ENCODE measurements at places on chromosomes 3 and 15. TPM values are rescaled to one million over a fixed set of nuclear protein-coding genes. Genes with fewer than 3 reads are reported as not detected.

- no peak for DNase-seq
These were observed 2.4 kb downstream of the TRPM1 start for GRCh38 chr15:31098953-31099740.

- DNase-seq = no peak
These were observed 202.4 kb upstream of the GADL1 start for GRCh38 chr3:31096661-31097395.

DNA sequence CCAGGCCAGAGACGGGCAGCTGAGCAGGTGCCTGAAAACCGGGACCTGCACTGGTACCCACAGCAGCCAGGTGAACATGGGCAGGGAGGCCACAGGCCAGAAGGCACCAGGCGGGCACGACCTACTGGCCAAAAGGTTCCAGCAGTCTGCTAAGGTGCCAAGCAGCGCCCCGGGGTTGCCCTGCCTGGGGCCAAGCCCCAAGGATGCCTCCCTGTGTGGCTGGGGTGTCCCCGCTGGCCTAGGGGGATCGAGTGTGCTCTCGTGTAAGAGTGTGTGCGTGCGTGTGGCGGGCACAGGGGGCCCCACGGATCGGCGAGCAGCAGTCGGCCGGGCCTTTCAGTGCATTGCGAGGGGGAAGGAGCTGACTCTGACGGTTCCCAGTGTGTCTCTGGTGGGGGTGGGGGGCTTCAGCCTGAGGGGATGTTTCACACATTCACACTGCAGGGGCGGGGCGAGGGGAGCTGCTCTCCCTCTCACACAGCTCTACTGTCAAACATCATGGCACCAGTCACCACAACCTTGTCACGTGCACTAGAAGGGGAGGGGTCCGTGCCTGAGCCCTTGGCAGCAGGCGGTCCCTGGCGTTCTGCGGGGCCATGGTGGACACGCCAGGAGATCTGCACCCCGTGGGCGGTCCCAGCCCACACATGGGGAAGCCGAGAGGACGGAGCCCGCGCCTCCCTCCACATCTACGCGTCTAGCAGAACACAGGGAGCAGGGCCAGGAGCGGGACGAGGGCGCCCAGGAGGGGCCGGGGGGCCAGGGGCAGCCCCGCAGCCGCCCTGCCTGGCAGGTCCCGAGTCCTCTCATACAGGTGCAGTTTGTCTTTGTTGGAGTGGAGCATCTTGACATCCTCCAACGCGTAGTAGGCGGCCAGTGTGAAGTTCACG, 44.5 kb downstream of the RGMA start:
- no peak for DNase-seq

- DNase-seq = no peak
These were observed 131.8 kb downstream of the MDFIC2 start for GRCh38 chr3:70180664-70181063.

GRCh38 chr15:60905587-60905986, 323.5 kb downstream of the RORA start:
- no peak for DNase-seq

GRCh38 chr15:94231723-94232468, 535 bp downstream of the MCTP2 start:
- DNase-seq = peak; percentile 52

GRCh38 chr3:58874248-58874741, 175.5 kb downstream of the CFAP20DC start:
- DNase-seq = peak; percentile 96

GRCh38 chr15:47129033-47129432, 588.3 kb upstream of the SEMA6D start:
- no peak for DNase-seq

- DNase-seq = no peak
These were observed 7.4 kb upstream of the DLG1 start for GRCh38 chr3:197305854-197306253.

GRCh38 chr15:36831904-36832287, 252.5 kb downstream of the CDIN1 start:
- no peak for DNase-seq

- no peak for DNase-seq
These were observed 21.9 kb downstream of the MAPKBP1 start for GRCh38 chr15:41795996-41796856.

GRCh38 chr3:29077356-29077755, 203.5 kb upstream of the RBMS3 start:
- no peak for DNase-seq

DNA sequence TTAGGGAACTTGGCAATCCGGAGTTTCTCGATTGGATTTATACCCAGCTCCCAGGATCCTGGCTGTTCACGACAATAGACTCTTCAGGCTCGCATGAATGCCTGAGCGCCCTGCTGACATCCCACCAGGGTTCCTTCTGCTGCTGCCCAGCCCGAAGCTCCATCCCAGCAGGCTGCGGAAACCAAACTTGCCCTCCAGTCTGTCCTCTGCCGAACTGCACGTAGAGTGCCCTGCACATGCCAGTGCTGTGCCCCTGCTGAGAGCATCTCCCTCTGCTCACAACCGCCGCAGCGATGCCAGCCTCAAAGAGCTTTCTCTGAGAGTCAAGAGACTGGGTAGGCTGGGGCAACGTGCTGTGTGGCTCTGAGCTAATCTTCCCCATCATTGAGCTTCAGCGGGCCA, 6.9 kb downstream of the ADAMTS7 start:
- DNase-seq = no peak

DNA sequence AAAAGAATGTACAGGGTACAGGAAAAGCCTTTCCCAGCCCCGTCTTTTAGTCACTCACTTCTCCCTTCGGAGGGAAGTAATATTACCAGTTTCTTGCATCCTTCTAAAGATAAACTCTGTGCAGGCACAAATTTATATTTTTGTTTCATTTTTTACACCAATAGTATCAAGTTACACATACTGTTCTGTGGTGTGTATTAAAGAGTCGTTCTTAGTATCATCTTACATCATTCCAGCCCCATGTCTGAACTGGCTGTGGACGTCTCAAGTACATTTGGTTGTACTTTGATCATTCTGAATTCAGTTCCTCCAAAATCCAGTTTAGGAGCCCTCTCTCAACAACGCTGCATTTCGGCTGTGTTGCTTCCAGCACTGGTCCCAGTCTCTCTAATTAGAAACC, 68.7 kb downstream of the LMLN start:
- DNase-seq = peak; percentile 46

- peak; percentile 42 for DNase-seq
These were observed 306.2 kb upstream of the DPPA4 start for GRCh38 chr3:109643590-109643989.

- DNase-seq = peak; percentile 49
These were observed 340.4 kb upstream of the KCNMB2 start for GRCh38 chr3:178195824-178196223.

- no peak for DNase-seq
These were observed 44.5 kb downstream of the CMSS1 start for GRCh38 chr3:99862208-99862607.

GRCh38 chr15:67322481-67322880, 67.9 kb downstream of the IQCH start:
- no peak for DNase-seq

- DNase-seq = no peak
These were observed 14.4 kb upstream of the GP9 start for GRCh38 chr3:129046037-129046731.

GRCh38 chr3:82595530-82595929, 834.1 kb upstream of the GBE1 start:
- DNase-seq = no peak

DNA sequence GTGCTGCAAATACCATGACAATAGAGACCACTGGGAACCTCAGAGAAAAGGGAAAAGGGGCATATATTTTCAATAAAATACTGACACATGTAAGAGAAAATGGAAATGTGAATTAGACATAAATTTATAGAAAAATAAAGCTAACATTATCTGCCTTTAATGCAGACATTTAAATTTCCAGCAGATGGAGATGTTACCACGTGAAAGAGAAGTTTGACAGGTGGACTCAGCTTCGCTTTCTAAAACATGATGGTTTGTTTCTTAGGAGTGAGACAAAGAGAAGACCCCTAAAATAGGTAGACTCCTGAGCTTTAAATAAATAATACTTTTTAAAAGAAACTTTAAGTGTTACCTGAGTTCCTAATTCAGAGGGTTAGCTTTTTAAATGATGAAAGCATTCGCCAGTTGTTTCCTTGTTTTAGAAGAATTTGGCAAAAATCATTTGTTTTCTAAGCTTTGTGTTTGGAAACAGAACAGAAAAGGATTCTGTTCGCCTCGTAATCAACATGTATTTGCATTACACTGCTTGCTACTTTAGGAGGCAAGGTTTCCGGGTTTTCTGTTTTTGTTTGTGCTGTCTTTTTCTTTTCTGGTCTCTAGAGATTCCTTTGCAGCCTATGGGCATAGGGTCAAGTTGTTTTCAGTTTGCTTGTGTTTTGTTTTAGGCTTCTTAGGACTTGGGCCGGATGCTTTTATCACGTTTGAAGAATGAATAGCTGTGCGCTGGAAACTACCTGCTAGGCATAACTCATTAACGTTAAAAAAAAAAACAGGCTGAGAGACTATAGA, 271.4 kb downstream of the THSD4 start:
- DNase-seq = no peak

DNA sequence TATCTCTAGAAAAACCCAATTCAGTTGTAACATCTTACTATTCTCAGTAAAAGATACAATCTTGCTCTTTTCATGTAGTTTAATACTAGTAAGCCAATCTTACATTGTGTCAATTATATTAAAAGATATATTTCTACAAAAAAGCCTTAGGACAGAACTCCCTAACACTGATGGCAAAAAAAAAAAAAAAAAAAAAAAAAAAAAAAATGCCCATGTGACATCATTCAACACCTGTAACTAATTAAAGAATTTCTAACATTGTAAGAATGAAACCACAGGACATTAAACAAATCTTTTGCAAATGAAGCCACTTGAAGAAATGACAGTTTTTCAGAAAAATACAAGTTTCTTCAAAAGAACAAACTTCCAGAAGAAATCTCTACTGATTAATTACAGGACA, 119.8 kb downstream of the SUCLG2 start:
- no peak for DNase-seq

- DNase-seq = no peak
These were observed 330.8 kb upstream of the AGTR1 start for GRCh38 chr3:148366743-148367410.

DNA sequence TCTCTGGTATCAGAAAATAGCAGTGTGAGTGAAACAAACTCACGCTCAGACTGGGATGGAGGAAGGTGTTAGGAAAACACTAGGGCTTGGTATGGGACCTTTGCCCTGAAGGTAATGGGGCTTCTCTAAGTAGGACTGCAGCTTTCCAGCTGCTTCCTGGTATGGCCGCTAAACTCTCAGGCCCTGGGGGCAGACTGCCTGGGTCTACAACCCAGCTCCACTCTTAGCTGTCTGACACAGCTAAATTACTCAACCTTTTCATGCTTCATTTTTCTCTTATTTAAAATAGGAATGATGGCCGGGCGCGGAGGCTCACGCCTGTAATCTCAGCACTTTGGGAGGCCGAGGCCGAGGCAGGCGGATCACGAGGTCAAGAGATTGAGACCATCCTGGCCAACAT, 5.2 kb upstream of the YEATS2 start:
- DNase-seq = no peak

- DNase-seq = no peak
These were observed 169.0 kb downstream of the TBC1D5 start for GRCh38 chr3:17573396-17573795.

- peak; percentile 50 for DNase-seq
These were observed 121.1 kb downstream of the GSK3B start for GRCh38 chr3:119973018-119973646.

GRCh38 chr3:185874119-185874518, 49.3 kb upstream of the IGF2BP2 start:
- no peak for DNase-seq

Gene IGF2BP2
- 43.6 TPM for polyA plus RNA-seq

Gene FETUB
- not detected for polyA plus RNA-seq

Gene SEMA5B
- polyA plus RNA-seq = not detected

Gene CD200
- 0.12 TPM for polyA plus RNA-seq

Gene CORO2B
- polyA plus RNA-seq = 0.46 TPM

Gene GP5
- polyA plus RNA-seq = not detected

Gene HRG
- polyA plus RNA-seq = not detected

Gene ENTPD3
- 1.6 TPM for polyA plus RNA-seq

Data from foreskin keratinocyte (primary cell).